ENCODE measurements at places on chromosomes 3 and 15. TPM values are rescaled to one million over a fixed set of nuclear protein-coding genes. Genes with fewer than 3 reads are reported as not detected.

Gene EFCAB12
- under 0.01 TPM for total RNA-seq

Gene CAMP
- not detected for total RNA-seq

Gene CFAP92
- not detected for total RNA-seq

Gene SLC22A14
- 0.29 TPM for total RNA-seq

Gene ALDH1A3
- 61.6 TPM for total RNA-seq

Gene FAM81A
- total RNA-seq = 0.72 TPM

Gene TM6SF1
- total RNA-seq = 0.36 TPM

Gene MUSTN1
- 1.4 TPM for total RNA-seq

Gene SPATA12
- not detected for total RNA-seq

Gene C3orf22
- not detected for total RNA-seq

Gene RBP2
- not detected for total RNA-seq

Gene LIPC
- total RNA-seq = 2.7 TPM

Gene GP5
- 0.36 TPM for total RNA-seq

Gene ULK4
- total RNA-seq = 23.9 TPM

Gene CCR3
- total RNA-seq = not detected

Gene ISL2
- 0.29 TPM for total RNA-seq

Gene VPS39
- 76.6 TPM for total RNA-seq

Gene ITPKA
- total RNA-seq = 0.29 TPM

Gene GCSAM
- total RNA-seq = 0.36 TPM

Gene PODXL2
- total RNA-seq = 0.36 TPM

Gene ANKUB1
- total RNA-seq = not detected

Gene CIDEC
- total RNA-seq = not detected

Gene HIGD2B
- not detected for total RNA-seq

Gene RAD51
- 1.8 TPM for total RNA-seq

Gene LSAMP
- total RNA-seq = 3.3 TPM

Gene SH2D7
- not detected for total RNA-seq

Gene NDN
- total RNA-seq = 51.9 TPM
